ENCODE measurements at places on chromosomes 7 and 10.

- no peak for DNase-seq
These were observed 168.6 kb downstream of the LRMDA start for GRCh38 chr10:75599875-75600648.

DNA sequence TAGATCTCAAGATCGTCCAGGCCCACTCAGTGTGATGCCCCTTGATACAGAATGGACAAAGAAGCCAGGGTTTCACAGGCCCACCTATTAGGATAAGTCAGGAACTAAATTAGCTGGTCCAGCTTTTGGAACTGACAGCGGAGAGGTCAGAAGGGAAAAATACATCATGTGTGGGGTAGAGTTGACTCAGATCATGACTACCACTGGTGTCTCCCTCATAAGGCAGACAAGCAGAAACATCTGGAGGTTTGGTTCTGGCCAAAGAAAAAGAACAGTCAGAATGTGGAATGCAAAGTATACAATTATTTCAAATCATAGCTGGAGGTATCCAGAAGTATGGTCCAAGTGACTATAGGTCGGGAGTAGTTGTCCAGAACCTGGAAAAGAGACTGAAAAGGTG, 621.1 kb upstream of the CELF2 start:
- DNase-seq = no peak

GRCh38 chr7:74598558-74598957, 59.0 kb upstream of the GTF2I start:
- DNase-seq = no peak

DNA sequence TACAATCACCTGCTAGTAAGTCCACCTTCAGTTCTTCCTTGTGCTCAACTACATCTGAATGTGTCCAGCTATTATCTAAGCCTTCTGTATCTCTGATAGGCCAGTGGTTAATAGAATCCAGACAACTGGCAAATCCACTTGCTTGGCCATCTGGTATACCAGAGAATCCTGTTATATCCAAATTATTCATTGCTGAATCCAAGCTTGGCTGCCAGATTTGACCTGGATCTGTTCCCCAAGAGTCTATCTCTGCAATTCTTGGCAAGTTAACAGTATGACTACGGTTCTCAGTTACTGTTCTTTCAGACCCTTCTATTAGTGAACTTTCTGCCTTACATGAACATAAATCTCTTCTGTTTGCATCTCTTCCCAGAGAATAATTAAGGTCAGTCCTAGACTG, 154.6 kb upstream of the TARP start:
- no peak for DNase-seq

DNA sequence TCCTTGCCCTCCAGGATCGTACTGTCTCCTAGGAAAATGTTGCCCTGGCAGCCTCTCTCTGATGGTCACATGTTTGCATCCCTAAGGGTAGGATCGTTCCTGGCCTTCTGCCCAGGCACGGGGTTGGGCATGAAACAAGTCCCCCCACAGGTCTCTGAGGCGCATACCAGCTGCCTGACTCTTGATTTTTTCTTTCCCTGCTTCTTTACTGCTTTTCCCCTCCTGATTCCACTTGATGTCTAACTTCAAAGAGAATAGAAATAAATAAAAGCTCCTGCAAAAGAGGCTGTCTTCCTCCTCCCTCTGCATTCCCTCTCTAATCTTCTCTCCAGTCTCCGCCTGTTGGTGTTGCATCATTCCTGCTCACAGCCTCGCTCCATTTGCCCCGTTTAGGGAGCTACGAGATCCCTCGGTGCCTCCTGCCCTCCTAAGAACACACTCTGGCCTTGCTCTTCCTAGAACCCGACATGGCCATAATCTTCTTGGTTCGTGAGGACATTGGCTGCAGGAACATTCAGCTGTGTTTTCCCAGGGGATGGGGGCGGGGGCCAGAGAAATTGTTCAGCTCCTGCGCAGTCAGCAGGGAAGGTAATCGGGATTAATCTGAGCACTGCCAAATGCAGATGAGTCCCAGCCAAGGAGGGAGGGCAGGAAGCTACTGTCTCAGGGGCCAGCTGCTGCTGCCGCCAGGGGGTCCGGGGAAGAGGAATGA, 26.0 kb downstream of the LEP start:
- no peak for DNase-seq

GRCh38 chr10:7311218-7311849, 99.5 kb downstream of the SFMBT2 start:
- DNase-seq = no peak

DNA sequence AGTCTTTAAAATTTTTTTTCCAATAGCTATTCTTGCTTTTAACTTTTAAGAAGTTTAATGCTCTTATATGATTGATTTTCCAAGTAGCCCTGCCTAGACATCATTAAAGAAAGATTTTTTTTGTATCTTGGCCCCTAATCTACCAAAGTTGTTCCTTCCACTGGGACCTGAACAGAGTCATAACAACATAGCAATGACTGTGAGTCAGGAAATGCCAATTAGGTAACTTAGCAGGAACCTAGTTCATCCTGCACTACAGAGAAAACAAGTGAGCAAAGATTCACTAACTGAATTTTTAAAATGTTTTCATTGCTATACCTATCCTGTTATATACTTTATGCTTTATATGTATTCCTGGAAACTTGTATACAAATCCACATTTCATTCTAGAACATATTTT, 284.7 kb downstream of the BICC1 start:
- no peak for DNase-seq

DNA sequence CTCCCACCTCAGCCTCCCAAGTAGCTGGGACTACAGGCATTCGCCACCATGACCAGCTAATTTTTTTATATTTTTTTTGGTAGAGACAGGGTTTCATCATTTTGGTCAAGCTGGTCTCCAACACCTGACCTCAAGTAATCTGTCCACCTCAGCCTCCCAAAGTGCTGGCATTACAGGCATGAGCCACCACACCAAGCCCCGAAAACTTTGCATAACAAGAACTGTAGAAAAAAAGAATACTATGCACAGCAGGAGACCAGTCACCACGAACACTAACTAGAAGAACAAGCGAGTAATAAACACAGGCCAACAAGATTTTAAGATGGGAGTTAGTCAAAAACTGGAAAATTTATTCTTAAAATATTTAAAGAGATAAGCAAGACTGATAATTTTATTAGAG, 447.0 kb downstream of the ETV1 start:
- no peak for DNase-seq

DNA sequence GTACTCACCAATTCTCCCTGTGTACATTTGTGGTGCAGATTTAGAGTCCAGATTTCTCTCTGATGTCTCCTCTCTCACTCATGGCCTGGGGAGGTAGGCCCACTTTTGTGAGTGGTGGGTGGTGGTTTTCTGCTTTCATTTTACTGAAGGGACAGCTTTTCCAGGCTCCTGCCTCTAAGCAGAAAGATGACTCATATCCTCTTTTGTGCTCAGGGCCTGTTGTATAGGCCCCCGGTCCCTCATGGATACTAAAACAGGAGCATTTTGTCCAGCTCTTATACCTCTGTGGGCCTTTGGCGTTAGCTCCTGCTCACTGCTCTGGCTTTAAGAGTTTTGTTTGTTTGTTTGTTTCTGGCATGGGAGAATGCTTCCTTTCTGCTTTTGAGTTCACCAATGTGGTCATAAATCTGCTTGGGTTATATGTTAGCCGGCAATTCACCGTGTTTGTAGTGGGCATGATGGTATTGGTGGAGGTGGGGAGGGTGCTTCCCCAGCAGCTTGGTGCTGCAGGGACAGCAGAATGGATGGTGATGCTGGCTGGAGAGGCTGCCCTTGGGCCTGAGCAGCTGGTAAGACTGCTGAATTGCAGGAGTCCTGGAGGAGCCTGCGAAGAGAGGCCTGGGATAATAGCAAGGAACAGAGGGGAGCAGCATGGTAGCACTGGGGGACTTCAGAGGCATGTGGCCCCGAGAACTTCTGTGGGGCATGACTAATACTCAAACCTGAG, 468.7 kb downstream of the RPS24 start:
- DNase-seq = no peak

GRCh38 chr7:19121977-19122588, 4.6 kb upstream of the TWIST1 start:
- DNase-seq = no peak

- DNase-seq = no peak
These were observed 150.6 kb downstream of the CACNB2 start for GRCh38 chr10:18290651-18291313.

- DNase-seq = no peak
These were observed 31.3 kb upstream of the RNF32 start for GRCh38 chr7:156609010-156609877.

DNA sequence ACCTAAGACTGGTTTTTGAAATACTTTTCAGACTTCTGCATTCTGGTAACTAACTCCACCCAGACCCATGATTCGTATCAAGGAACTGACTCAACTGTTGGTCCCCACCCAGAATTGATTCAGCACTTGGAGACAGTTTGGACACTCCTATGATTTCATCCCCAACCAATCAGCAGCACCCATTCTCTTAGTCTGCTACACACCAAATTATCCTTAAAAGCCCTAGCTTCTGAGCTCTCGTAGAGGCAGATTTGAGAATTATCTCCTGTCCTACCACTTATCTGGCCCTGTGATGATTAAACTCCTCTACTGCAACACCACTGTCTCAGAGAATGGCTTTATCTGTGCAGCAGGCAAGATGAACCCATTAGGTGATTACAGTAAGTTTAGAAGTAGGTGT, 7.7 kb upstream of the GSTO1 start:
- no peak for DNase-seq

DNA sequence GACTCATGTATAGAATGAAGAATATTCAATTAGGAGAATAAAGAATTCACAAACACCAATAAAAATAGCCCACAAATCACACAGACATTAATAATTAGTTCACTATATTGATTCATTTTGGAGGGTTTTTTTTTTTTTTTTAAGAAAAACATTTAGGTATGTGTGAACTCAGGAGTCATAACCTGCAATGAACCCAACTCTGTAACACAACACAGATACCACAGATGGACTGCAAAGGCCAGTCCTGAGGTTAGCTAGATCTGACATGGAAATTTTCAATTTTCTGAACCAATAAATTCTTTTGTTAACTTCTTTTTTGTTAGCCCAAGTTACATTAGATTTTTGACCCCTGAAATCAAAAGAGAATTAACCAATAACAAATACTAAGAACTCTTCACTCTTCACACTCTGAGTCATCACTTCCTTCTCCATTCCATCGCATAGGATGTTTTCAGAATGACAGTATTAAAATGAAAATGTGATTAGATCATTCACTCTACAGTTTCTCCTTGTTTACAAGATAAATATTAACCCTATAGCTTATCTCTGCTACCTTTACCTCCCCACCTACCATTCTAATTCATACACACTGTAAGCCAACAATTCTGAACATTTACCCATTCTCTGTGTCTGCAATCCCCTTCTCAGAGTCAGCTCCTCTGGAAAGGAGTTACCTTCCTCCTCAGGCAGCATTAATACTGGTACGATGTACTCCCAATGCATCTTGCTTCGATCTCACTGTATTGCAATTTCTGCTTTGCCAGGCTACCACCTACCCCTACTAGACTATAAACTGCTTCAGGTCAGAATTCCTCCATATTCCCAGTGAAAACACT, 141.5 kb downstream of the LRRN3 start:
- no peak for DNase-seq

DNA sequence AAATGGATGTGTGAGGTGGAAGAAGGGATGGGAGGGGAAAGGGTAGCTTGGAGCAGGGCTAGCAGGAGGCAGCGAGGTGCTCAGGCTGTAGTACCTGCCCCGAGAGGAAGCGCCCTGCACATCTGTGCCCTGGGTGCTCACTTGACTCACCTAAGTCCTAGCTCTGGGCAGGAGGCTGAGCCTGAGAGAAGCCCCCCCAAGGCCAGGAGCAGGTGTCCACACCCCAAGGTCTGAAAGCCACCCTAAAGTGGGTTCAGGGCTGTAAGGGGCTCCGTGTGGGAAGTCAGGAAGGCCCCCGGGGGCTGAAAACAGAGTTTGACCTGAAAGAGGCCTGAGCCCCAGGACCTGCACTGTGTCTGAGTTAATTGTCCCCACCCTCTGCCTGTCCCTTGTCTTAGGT, 95.8 kb upstream of the PODXL start:
- no peak for DNase-seq

DNA sequence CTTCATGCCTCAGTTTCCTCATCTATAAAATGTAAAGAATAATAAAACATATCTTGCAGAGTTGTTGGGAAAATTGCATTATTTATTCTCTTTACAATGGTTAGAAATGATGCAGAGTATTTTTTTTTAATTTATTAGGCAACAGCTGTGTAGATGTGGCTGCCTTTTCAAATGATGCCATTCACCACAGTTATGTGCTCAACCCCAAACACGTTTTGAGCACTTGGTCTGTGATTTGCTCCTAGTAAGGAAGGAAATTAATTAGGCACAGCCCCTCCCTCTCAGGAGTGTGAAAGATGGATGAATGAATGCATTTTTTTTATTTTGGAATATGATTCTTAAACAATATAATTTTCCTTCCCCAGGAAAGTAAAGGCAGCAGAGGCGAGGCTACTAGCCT, 575.1 kb downstream of the GALNT17 start:
- DNase-seq = no peak

GRCh38 chr10:131363416-131363815, 51.9 kb upstream of the TCERG1L start:
- DNase-seq = no peak
